ENCODE measurements at places on chromosomes 2 and 18.

GRCh38 chr18:31598021-31598805 is 6.5 kb downstream of the TTR start:
- H3K4me1 ChIP-seq: no peaks in the 10 kb centered on the region
- no peaks in the 10 kb centered on the region for H3K27me3 ChIP-seq
- DNase-seq: no peak

- DNase-seq: peak; percentile 89
- peaks cover 3% of the 10 kb centered on the region for H3K27me3 ChIP-seq
- no peaks in the 10 kb centered on the region for H3K36me3 ChIP-seq
- no peak overlapping the region for H3K4me3 ChIP-seq
- H3K27ac ChIP-seq: no peak overlapping the region
Observed at GRCh38 chr2:70904371-70905216, 31.1 kb upstream of the ATP6V1B1 start.

GRCh38 chr2:179613701-179614100 is 247.7 kb downstream of the ZNF385B start:
- H3K27me3 ChIP-seq: no peaks in the 10 kb centered on the region
- H3K4me1 ChIP-seq: peaks cover 21% of the 10 kb centered on the region
- no peak for DNase-seq
- H3K27ac ChIP-seq: no peak overlapping the region

DNA sequence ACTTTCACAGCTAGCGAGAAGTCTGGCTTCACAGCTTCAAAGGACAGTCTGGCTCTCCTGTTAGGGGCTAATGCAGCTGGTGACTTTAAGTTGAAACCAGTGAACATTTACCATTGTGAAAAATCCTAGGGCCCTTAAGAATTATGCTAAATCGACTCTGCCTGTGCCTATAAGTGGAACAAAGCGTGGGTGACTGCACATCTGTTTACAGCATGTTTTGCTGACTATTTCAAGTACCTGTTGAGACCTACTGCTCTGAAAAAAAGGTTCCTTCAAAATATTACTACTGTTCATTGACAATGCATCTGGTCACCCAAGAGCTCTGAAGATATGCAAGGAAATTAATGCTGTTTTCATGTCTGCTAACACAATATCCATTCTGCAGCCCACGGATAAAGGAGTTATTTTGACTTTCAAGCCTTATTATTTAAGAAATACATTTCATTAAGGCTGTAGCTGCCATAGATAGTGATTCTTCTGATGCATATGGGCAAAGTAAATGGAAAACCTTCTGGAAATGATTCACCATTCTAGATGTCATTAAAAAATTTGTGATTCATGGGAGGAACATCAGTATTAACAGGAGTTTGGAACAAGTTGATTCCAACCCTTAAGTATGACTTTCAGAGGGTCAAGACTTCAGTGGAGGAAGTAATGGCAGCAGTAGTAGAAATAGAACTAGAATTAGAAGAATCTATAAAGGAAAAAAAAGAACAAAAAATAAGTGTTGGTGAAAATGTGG is 48.9 kb downstream of the POLR1A start:
- no peak for DNase-seq

GRCh38 chr18:35172009-35172408 is 68.8 kb upstream of the ZNF397 start:
- no peaks in the 10 kb centered on the region for H3K36me3 ChIP-seq
- no peak overlapping the region for H3K27ac ChIP-seq
- no peak for DNase-seq

- no peak overlapping the region for H3K27ac ChIP-seq
- H3K27me3 ChIP-seq: no peaks in the 10 kb centered on the region
- peaks cover 11% of the 10 kb centered on the region for H3K4me1 ChIP-seq
- no peak for DNase-seq
Observed at GRCh38 chr2:47360927-47361326, 42.0 kb upstream of the MSH2 start.

- no peak overlapping the region for H3K27ac ChIP-seq
- peak; percentile 64 for DNase-seq
- no peak overlapping the region for H3K4me3 ChIP-seq
- no peaks in the 10 kb centered on the region for H3K27me3 ChIP-seq
- no peaks in the 10 kb centered on the region for H3K4me1 ChIP-seq
Observed at GRCh38 chr2:145199042-145199441, 679.1 kb upstream of the ZEB2 start.

DNA sequence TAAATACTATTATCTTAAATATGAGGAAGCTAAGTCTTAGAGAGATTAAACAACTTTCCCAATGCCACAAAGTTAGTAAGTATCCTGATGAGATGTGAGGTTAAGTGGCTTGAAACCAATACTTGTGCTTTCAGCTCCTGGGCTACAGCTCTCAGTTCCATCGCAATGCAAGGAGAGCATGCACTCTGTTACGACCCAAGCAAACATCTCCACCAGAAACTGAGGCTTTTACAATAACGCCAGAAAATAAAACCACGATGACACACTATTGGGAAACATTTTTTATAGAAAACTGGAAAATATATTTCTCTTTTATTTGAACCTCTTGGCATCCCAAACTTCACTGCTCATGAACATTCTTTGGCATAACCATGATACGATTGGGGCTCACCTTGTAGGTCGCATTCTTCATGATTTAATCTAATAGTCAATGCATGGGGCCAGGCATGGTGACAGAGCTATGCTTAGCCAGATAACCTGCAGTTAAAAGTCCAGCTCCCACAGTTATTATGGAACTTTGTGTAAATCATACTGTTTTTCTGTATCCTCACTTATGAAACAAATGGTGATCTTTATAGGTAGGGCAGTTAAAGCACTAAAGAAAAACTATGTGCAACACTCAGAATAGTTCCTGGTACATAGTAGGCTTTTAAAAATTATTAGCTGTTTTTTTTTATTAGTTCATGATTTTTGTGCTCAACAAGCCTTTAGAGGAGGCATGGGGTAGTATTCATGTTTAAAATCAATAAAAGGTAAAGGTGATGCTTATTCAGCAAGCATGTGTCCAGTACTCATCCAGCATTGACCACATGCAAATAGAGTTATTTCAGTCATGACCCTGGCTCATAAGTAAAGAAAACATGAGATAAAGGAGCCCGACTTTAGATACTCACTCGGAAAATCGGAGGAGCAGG is 238.3 kb upstream of the TRIB2 start:
- peak; percentile 47 for DNase-seq
- H3K4me1 ChIP-seq: peaks cover 5% of the 10 kb centered on the region
- no peak overlapping the region for H3K27ac ChIP-seq

GRCh38 chr2:54499661-54500060 is 43.5 kb downstream of the SPTBN1 start:
- peak overlapping the region; percentile 50 for H3K27ac ChIP-seq
- no peak for DNase-seq
- H3K27me3 ChIP-seq: no peaks in the 10 kb centered on the region
- H3K36me3 ChIP-seq: peaks cover 3% of the 10 kb centered on the region
- H3K4me1 ChIP-seq: peaks cover 87% of the 10 kb centered on the region
- no peak overlapping the region for H3K4me3 ChIP-seq

DNA sequence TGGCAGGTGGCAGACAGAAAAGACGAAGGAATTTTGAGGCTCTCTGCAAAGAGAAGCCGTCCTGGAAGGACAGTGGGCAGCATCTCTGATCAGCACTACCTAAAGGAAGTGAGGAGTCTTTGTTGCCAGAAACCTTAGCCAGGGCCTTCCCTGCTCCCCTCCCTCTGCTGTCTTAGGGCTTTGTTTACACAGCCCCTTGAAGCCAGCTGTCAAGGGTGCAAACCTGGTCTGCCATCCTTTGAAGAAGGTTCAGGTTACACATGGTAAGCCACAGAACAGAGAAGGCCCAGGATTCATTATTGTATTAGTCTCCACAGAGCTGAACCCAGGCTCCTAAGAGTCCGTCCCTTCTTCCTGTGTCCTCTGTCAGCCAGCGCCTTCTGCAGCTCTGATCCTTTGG is 356.7 kb downstream of the TGIF1 start:
- H3K27ac ChIP-seq: no peak overlapping the region
- no peaks in the 10 kb centered on the region for H3K36me3 ChIP-seq
- H3K27me3 ChIP-seq: no peaks in the 10 kb centered on the region
- no peak overlapping the region for H3K4me3 ChIP-seq
- no peaks in the 10 kb centered on the region for H3K4me1 ChIP-seq

DNA sequence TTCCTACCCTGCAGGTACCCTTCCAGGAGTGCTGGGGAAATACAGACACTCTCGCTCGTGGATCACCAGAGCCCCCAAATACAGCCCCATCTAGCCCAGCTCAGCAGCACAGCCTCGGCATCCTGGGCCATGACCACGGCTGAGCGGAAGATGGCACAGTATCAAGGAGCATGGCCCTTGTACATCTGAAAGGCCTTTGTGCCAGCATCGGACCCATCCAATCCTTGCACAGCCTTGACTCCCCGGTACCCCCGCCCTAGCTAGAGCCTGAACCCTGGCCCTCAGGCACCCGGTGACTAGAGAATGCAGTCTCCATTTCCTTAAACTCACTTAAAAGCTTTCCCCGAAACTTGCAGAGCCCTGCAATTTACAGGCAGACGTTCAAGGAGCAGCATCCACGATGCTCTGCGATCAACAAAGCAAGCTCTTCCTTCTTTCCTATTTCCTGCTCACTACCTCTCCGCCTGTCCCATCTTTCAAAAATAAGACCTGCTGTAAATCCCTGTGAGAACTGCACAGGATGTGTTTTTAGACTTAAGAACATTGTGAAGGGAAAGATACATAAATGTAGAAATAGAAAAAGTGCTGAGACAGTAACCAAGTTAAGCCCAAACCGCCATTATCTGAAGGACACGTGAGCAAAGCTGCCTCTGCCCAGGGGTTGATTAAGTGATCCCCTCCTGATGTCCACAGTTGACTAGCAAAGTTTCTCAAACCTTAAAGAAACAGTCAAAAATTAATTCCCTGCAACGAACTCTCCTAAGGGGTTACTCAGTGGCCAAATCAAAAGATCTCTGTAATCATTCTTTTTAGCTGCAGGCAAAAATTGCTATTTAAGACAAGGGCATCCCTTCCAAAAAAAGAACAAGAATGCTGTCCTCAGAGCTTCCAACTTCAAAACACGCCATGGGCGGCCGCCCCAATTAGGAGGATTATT is 48.5 kb downstream of the ZNF516 start:
- no peak for DNase-seq
- peaks cover 15% of the 10 kb centered on the region for H3K36me3 ChIP-seq
- peak overlapping the region; percentile 62 for H3K27ac ChIP-seq
- no peaks in the 10 kb centered on the region for H3K27me3 ChIP-seq

GRCh38 chr2:15805772-15806171 is 134.6 kb upstream of the MYCN start:
- no peaks in the 10 kb centered on the region for H3K27me3 ChIP-seq
- no peak for DNase-seq
- no peaks in the 10 kb centered on the region for H3K4me1 ChIP-seq
- no peak overlapping the region for H3K27ac ChIP-seq

- no peak overlapping the region for H3K4me3 ChIP-seq
- DNase-seq: no peak
- H3K27me3 ChIP-seq: no peaks in the 10 kb centered on the region
Observed at GRCh38 chr2:232236200-232236599, 142.4 kb upstream of the ALPP start.

GRCh38 chr18:32167980-32168730 is 21.7 kb upstream of the MEP1B start:
- no peak overlapping the region for H3K27ac ChIP-seq
- H3K27me3 ChIP-seq: no peaks in the 10 kb centered on the region
- no peak overlapping the region for H3K4me3 ChIP-seq
- no peaks in the 10 kb centered on the region for H3K4me1 ChIP-seq
- no peaks in the 10 kb centered on the region for H3K36me3 ChIP-seq
- no peak for DNase-seq

GRCh38 chr2:221492636-221493035 is 79.5 kb downstream of the EPHA4 start:
- no peaks in the 10 kb centered on the region for H3K36me3 ChIP-seq
- no peak for DNase-seq
- no peak overlapping the region for H3K4me3 ChIP-seq
- no peaks in the 10 kb centered on the region for H3K4me1 ChIP-seq
- no peak overlapping the region for H3K27ac ChIP-seq

DNA sequence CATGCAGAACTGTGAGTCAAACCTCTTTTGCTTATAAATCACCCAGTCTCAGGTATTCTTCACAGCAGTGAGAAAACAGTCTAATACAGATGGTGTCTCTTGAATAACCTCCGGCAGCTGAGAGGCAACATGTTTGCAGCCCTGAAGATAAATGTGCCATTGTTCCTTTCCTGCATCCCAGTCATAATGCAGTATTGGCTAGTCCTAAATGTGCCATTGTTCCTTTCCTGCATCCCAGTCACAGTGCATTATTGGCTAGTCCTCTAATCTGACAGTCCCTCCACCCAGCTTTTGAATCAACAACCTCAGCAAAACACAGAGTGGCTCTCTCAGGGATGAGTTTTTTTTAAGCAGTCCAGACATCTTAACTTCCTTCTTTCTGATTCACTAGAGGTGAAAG is 550.7 kb downstream of the RIT2 start:
- H3K27ac ChIP-seq: no peak overlapping the region
- no peaks in the 10 kb centered on the region for H3K36me3 ChIP-seq
- H3K4me3 ChIP-seq: no peak overlapping the region
- no peaks in the 10 kb centered on the region for H3K4me1 ChIP-seq
- no peaks in the 10 kb centered on the region for H3K27me3 ChIP-seq
- DNase-seq: no peak

DNA sequence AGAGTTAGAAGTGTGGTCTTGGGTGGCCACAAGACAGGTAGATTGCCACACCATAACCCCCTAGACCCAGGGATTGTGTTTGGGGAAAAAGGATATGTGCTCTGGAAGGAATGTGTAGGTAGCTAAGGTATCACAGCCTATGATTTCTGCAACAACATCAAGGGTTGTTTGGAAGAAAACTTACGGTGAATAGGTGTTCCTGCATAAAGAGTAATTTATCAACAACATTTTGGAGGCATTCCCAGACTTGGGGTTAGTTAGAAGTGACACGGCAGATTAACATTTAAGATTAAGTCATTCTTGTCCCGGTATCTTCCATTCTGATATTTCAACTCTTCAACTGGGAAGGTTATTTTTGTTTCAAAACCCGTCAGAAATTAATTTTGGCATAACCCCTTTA is 65.5 kb downstream of the SPP2 start:
- no peak overlapping the region for H3K27ac ChIP-seq
- no peak overlapping the region for H3K4me3 ChIP-seq
- no peaks in the 10 kb centered on the region for H3K36me3 ChIP-seq
- no peak for DNase-seq
- H3K4me1 ChIP-seq: no peaks in the 10 kb centered on the region
- peaks cover 6% of the 10 kb centered on the region for H3K27me3 ChIP-seq

DNA sequence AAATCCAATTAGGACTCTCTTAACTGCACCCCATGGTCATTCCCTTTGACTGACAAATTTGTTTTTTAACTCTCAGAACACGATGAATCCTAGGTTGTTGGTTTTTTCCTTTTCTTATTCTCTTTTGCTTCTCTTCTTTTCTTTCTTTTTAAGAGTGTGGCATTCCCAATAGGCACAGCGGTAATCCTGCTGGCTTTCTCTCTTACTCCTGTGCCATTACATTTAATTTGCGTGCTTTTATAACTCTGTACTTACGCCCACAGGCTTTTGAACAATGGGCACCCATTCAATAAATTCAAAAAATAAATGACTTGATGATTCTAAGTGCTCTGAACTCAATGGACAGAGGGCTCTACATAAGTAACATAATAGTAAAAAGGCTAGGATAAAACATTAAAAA is 189.0 kb upstream of the SMAD7 start:
- H3K36me3 ChIP-seq: no peaks in the 10 kb centered on the region
- H3K27me3 ChIP-seq: no peaks in the 10 kb centered on the region
- no peak overlapping the region for H3K4me3 ChIP-seq
- H3K27ac ChIP-seq: no peak overlapping the region
- no peaks in the 10 kb centered on the region for H3K4me1 ChIP-seq
